ENCODE measurements at places on chromosomes 1 and 21.

DNA sequence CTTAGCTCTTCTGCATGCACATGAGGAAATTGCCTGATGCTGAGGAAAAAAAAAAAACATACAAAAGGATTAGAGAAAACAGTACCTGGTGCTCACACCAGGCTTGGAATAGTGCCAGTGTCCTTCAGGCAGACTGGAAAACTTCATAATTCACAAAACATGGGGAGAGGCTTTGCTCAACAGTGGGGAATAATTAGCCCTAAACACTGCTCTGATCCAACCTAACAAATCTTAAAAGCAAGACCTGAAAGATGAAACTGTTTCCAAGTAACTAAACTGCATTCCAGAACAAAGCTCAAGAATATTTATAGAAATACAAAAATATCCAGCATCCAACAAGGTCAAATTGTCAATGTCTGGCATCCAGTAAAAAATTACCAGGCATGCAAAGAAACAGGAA, 124.8 kb downstream of the AK5 start:
- no peak for DNase-seq

- no peak for DNase-seq
These were observed 65.6 kb downstream of the ST3GAL3 start for GRCh38 chr1:43772978-43773377.

DNA sequence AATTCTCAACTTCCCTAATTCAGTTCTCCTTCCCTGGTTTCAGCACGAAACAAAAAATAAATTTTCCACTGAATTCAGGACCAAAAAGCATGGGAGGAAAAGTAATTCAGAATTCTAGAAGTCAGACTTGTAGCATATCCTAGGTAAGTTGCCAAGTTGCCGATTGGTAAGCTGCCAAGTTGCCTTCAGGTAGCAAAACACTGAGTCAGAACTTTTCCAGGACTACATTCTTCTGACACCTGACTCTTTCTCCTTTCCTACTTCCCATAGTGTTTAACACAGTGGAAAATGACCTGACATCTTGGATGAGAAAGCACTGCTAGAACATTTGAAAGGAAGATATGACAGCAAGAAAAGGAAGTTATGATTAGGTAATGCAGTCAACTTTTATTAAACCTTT, 322.8 kb downstream of the SPATA17 start:
- no peak for DNase-seq

- no peak for DNase-seq
These were observed 136.3 kb downstream of the CLEC20A start for GRCh38 chr1:178360421-178360820.

GRCh38 chr1:8083739-8084484, 57.8 kb upstream of the ERRFI1 start:
- no peak for DNase-seq

DNA sequence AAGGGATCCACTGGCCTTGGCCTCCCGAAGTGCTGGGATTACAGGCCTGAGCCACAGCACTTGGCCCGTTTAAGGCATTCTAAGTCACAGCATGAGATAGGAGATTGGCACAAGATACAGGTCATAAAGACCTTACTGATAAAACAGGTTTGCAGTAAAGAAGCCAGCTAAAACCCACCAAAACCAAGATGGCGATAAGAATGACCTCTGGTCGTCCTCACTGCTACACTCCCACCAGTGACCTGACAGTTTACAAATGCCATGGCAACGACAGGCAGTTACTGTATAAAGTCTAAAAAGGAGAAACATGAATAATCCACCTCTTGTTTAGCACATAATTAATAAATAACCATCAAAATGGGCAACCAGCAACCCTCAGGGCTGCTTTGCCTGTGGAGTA, 33.3 kb upstream of the RCC2 start:
- no peak for DNase-seq

Measured in mucosa of descending colon (tissue), 3 donors.